ENCODE measurements at places on chromosomes 7 and 10.
A peak's percentile ranks its signal among the peaks of the same experiment; 100 is the strongest.

- DNase-seq: peak; percentile 73
These were observed 28.2 kb downstream of the SKIDA1 start for GRCh38 chr10:21497177-21497807.

GRCh38 chr10:120017733-120018417, 125.3 kb downstream of the SEC23IP start:
- DNase-seq: no peak

DNA sequence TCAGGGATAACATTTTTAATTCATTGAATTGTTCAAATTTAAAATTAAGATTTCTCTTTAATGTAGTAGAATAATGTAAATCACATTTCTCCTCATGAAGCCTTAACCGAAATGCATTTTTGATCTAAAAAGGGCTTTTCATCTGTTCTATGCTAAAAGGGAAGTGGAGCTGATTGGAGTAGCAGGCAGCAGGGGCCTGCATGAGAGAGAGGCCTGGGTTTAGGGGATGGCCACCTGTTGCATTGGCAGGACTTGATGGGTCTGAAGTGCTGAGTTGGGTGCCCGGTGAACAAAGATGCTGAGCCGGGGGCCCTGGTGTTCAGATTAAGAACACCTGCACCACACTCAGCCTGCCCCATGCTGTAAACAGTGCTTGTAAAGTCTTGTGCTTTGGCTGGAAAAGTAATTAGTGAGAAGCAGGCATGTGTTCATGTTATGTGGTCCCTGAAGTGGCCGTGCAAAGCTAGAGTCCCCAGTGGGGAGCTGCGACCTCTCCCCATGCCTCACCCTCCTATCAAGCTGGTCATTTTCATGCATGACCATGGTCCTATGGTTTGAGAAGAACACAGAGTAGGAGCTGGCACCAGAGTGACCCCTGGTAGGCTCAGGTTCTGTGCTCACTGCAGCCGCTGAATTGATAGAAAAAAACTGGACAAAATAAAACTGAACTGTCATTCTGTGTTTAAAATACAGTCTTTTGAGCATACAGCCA, 124.3 kb downstream of the ADCY1 start:
- no peak for DNase-seq

DNA sequence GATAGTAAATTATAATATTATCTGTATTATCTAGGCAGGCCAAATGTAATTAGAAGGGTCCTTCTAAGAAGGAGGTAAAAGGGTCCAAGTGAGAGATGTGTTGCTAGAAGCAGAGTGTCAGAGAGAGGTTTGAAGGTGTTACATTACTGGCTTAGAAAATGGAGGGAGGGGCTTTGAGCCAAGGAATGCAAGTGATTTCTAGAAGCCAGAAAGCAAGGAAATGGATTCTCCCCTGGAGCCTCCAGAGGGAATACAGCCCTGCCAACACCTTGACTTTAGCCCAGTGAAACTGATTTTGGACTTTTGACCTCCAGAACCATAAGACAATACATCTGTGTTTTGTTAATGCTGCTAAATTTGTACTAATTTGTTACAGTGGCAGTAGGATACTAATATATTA, 97.9 kb upstream of the IL6 start:
- no peak for DNase-seq

DNA sequence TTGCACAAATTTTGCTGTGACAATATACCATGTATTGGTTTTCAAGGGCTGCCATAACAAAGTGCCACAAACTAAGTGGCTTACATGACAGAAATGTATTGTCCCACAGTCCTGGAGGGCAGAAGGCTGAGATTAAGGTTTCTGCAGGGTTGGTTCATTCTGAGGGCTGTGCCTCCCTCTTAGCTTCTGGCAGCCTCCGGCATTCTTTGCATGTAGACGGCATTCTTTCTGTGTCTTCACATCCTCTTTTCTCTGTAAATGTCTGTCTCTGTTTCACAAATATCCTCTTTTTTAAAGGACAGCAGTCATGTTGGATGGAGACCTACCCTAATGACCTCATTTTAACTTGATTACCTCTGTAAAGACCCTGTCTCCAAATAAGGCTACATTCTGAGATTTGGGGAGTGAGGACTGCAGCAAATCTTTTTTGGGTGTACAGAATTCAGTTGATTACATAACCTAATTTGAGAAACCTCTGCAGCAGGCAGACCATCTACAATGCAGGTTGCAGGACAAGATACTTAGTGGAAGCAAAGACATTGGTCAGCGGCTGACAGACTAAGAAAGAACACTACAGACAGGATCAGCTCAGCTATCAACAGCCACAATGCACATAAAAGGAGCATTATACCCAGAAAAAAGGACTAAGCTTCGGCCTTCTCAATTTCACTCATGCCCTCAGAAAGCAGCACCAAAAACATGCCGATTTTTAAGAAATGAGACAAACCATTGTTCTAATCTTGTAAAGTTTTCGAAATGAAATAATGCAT, 84.6 kb upstream of the FAM3C start:
- DNase-seq: no peak

GRCh38 chr7:17094963-17095574, 203.4 kb upstream of the AHR start:
- DNase-seq: peak; percentile 25

GRCh38 chr7:104225451-104225850, 17.6 kb upstream of the ORC5 start:
- DNase-seq: no peak

DNA sequence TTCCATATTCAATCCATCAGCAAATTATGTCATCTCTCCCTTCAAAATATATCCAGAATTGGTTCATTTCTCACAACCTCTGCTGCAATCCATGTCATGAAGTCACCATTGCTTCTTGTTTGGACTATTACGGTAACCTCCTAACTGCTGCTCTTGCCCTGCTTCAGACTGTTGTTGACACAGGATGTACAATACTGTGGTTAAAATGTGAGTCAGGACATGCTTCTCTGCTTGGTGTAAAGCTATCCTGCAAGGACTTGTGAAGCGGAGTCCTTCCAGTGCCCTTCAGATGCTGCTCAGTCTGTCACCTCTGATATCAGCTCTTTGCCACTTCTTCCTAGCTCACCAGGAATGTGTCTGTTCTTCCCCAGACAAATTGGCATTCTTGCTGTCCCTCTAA, 10.4 kb upstream of the NXPH1 start:
- no peak for DNase-seq

- DNase-seq: peak; percentile 30
These were observed 46.3 kb upstream of the SHH start for GRCh38 chr7:155858521-155859061.

All from fibroblast of mammary gland (primary cell).